ENCODE measurements at places on chromosomes 4 and X.

GRCh38 chrX:119549327-119550016, 15.7 kb downstream of the STEEP1 start:
- DNase-seq = no peak

DNA sequence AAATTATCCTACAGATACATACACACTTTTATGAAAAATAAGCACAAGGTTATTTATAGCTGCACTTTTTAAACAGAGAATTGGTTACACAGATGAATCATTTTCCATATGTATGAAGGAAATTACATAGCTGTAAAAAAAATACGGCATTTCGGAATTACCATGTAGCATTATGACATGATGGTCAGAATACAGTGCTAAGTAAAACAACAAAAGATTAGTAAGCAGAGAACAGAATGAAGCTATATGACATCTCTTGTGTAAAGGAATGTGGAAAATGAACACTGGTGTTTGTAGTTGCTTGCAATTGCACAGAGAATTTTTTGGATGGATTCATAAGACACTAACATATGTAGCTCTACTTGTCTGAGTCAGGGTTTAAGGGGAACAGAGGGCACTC, 1222.0 kb upstream of the PRKX start:
- no peak for DNase-seq

GRCh38 chrX:3443184-3443583, 96.7 kb upstream of the MXRA5 start:
- DNase-seq = no peak

DNA sequence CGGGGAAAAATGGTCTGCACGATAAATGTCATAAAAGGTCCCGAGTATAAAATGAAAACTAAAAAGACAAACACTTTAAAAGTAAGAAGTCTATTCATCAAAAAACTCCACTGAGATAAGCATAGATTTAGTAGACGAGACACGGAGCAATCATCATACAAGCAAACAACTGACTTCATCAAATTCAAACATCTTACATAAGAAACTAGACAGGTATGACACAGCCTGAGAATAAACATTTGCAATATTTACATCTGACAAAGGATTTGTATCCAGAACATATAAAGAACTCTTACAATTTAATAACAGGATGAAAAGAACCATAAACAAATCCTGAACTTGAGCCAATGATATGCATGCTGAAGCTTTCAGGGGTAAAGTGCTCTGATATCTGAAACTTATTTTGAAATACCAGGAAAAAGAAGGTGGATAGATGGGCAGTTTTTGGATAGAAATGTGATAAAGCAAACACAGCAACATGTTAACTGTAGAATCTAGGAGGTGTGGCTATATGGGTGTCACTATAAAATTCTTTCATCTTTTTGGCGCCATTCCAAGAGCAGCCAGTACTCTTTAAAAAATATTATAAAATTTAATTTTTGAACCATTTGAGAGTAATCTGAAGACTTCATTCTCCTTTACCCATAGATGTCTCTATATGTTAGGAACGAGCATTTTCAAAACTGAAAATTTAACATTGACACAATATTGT, 12.0 kb downstream of the MPP1 start:
- DNase-seq = no peak

GRCh38 chr4:2272026-2272827, 10.3 kb upstream of the MXD4 start:
- DNase-seq = no peak

GRCh38 chr4:21991050-21991449, 42.5 kb upstream of the KCNIP4 start:
- no peak for DNase-seq

DNA sequence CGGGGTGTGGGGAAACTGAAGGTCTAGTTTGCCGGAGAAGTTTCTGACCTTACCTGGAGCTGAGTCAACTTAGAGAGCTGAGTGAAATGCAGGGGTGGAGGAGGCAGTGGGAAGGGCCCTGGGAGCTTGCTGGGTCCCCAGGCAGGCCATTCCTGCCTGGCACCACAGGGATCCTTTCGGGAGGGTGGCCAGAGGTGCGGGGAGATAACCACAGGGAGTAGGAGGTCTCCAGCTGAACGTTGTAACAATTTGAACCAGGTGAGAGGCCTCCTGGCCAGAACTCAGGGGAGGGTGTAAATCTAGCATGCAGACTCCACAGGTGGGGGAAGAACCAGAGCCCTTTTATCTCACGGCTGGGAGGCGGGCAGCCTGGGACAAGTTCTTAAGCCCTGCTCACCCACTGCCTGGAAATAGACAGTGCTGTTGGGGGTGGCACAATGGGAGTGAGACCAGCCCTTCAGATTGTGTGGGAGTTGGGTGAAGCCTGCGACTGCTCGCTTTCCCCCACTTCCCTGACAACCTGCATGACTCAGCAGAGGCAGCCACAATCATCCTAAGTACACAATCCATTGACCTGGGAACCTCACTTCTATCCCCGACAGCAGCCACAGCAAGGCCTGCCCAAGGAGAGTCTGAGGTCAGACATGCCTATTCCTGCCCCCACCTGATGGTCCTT, 247.4 kb downstream of the ADGRA3 start:
- peak; percentile 9 for DNase-seq

DNA sequence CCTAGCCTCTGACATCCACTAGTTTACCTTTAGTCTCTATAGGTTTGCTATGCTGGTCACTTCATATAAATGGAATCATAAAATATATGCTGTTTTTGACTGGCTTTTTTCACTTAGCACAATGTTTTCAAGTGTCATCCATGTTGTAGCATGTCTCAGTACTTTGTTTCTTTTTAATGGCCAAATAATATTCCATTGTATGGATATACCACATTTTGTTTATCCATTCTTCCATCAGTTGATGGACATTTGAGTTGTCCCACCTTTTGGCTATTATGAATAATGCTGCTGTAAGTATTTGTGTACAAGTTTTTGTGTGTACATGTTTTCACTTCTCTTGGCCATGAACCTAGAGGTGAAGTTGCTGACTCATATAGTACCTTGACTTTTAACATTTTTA, 75.7 kb downstream of the ZFX start:
- DNase-seq = no peak

GRCh38 chrX:107773206-107773605, 2.4 kb downstream of the TSC22D3 start:
- DNase-seq = no peak

DNA sequence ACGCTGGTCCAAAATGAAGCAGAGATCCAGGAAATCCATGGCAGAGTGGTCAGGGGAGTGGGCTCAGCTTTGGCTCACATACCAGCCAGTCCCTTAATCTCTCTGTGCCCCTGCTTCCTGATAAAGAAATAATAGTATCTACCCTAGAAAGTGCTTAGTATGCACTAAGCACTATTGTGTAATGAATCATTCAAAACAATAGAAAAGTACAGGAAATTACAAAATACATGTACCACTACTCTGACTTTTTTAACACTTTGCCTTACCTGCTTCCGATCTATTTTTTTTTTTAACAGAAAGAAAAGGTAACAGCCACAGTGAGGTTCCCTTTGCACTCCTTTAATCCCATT, 49.9 kb downstream of the TBC1D9 start:
- no peak for DNase-seq

- no peak for DNase-seq
These were observed 3.4 kb upstream of the IGBP1 start for GRCh38 chrX:70129816-70130215.

- no peak for DNase-seq
These were observed 15.3 kb downstream of the CPZ start for GRCh38 chr4:8607603-8608481.

DNA sequence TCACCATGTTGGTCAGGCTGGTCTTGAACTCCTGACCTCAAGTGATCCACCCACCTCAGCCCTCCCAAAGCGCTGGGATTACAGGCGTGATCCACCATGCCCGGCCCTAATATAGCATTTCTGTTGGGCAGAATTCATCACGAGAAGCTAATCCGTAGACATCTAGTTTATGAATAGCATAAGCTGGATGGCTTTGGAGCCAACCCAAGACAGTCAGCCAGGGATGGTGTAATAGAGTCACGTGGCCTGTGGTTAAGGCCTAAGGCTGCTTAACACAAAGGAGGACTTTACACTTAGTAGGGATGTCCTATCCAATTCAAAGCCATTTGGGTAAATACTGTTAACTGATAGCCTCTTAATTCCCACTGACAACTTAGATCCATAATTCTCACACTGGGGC, 173.6 kb downstream of the RAP1GDS1 start:
- DNase-seq = no peak

DNA sequence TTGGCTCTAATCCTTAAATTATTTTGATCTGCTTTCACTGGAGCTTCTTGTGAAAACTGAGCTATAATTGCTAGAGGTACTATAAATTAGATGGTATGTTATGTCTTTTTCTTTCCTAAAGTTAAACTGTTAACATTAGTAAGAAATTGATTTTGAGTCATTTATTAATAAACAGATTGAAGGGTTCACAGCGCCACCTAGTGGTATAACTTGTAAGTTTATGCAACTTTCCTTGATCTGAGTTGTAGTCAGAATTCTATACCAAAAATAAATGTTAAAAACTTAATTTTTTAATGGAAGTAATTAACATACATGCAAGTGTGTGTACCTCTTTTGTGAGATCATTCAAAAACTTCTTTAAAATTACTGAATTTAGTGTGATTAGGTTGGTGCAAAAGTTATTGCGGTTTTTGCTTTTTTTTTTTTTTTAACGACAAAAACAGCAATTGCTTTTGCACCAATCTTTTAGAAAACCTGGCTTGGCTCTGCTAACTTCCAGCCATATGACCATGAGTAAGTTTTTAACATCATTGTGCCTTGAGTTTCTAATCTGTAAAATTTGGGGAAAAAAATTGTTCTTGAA, 151.5 kb downstream of the CENPC start:
- DNase-seq = peak; percentile 44

DNA sequence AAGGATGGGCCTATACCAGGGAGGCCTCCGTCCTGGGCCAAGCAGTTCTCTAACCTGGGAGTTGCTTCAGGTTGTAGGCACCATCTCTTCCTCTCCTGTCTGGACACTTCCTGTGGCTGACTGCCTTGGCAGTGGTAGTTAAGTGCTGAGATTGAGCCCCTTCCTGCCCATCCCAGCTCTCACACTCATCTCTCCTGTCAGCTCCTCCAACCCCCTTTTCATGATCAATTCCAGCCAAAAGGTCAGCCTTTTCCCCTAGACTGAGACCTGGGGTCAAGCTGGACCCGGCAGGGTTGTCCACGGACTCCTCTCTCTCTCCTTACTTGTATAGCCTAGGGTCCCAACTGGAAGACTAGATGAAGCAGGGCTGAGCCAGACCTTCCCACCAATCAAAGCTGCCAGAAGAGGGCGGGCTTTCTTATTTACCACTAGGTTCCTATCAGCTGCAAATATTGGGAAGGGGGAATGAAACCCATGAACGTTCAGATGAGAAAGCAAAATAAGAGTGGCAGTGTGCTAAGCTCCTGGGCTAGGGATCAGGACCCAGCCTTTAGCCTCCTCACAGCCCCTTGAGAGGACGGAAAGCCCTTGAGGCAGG, 34.5 kb downstream of the KDM5C start:
- DNase-seq = no peak

- no peak for DNase-seq
These were observed 353.3 kb downstream of the OPHN1 start for GRCh38 chrX:68079961-68080360.

Data from A549 (cell line).